ENCODE measurements at places on chromosomes 4 and X. TPM values are rescaled to one million over a fixed set of nuclear protein-coding genes. Genes with fewer than 3 reads are reported as not detected.

- DNase-seq: no peak
Measured at GRCh38 chr4:16694173-16694883, 204.1 kb downstream of the LDB2 start.

The HSFX2 gene
- total RNA-seq: not detected

The RAPGEF2 gene
- total RNA-seq: 24.1 TPM

The USP17L19 gene
- total RNA-seq: not detected

DNA sequence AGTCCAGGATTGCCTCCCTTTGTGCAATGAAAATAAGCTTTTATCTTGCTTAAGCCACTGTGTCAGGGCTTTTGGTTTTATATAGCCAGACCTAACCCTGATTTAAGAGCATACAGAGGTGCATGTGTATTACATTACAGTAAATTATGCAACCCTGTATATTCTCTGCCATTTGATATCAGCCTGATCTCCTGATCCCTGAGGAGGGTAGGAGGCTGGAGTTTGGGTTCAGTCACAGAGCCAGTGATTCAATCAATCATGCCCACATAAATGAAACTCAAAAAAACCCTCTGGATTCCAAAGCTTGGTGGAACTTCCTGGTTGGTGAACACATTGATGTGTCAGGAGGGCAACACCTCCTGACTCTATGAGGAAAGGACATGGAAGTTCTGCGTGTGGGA lies 7.3 kb upstream of the KLHL8 start:
- DNase-seq: no peak

DNA sequence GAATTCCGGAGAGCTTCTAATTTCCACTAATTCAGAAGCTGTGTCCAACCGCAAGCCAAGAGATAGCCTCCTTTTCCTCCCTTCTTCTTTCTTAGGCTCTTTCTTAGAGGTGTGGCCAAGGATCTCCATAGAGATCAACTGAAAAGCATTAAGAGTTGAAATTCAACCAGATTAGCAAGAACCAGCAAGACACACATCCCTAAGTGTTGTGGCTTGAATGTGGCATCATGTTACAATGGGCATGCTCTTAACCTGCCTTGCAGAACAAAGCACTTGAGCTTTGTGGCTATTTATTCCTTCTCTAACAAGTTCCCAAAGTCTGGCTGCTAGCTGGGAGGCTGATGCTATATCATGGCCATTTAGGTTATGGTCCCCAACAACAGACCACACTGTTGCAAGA lies 10.4 kb downstream of the ANOS1 start:
- no peak for DNase-seq

- DNase-seq: no peak
Measured at GRCh38 chrX:100647095-100647494, 3.1 kb downstream of the SRPX2 start.

GRCh38 chr4:184267206-184267608 lies 49.5 kb upstream of the ENPP6 start:
- DNase-seq: no peak

The SLC10A6 gene
- total RNA-seq: not detected

DNA sequence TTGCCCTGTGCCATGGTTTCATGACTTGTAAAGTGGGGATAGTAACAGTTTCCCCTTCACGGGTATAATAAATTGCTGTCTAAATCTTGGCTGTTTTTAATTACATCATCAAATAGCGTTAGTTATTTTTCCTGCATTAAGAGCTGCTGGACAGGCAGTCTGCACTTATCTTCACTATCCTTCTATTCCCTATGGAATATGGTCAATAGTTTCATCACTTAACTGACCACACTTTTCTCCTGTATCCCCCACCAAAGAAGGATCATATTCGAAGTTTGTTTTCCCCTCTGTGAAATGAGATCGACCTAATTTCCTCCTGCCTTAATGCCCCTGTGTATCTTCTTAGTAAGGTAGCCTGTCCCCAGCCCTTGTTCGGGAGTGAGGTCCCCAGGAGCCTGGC lies 133.2 kb downstream of the SHROOM3 start:
- DNase-seq: no peak

DNA sequence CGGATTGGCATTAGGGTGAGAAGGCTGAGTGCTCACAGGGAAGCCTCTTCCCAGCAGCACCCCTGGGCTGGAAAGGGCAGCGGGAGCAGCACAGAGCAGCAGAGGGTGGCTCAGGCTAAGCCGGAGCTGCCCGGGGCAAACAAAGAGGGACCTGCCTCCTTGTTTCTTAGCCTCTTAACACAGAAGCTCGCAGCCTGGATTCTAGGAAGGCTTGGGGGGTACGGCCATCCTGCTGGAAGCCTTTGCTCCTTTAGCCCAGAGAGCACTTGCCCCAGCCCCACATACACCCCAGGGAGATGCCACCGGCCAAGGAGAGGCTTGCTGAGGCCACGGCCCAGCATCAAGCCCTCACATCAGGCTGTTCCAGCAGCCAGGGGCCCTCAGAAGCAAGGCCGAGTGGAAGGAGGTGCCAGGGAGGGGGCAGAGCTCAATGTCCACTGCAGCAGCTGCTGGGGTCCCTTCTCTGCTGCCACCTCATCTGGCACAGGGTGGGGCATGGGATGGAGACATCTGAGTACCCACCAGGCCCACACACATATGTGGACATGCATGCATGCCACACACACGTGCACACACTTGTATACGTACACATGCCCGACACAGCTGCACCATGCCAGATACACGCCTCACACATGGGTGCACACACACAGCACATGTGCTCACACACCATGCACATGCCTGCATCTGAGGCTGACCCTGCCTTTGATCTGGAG lies 20.3 kb upstream of the SPON2 start:
- DNase-seq: no peak

The FGF16 gene
- not detected for total RNA-seq

Data from CD8-positive, alpha-beta T cell (primary cell).